ENCODE measurements at places on chromosomes 3 and 15.

DNA sequence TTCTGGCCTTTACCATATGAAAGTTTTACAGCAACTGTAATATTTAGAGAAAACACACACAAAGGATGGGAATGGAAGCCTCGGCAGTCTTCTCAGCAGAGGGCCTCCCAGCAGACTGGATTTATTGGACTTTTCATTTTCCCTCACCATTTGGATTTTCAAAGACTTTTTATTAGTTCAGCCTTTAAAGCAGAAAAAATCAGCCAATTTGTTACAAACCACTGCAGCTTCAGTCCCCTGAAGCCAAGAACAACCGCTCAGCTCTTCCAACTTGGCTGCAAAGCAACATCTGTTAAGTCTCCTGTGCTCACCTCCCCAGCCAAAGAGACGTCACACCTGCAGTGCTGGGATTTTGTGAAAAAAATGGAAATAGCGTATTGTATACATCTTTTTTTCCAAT lies 120.8 kb downstream of the GMPS start:
- DNase-seq = no peak

DNA sequence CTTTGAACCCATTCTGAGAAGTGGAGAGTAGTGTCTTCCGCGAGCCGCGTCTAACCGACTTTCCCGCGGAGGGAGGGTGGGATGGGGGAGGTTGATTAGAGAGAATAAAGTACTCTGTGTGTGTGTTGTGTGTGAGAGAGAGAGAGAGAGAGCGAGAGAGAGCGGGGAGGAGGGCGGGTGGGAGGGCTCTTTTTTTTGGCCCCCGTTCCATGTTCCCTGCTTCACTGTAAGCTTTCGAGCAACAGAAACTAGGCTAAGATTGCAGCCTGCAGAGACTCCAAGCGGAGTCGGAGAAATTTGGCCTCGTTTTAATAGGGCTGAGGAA lies 1.6 kb upstream of the MEIS2 start:
- no peak for DNase-seq

- peak; percentile 95 for DNase-seq
Measured at GRCh38 chr3:14431917-14432834, 29.8 kb downstream of the SLC6A6 start.

DNA sequence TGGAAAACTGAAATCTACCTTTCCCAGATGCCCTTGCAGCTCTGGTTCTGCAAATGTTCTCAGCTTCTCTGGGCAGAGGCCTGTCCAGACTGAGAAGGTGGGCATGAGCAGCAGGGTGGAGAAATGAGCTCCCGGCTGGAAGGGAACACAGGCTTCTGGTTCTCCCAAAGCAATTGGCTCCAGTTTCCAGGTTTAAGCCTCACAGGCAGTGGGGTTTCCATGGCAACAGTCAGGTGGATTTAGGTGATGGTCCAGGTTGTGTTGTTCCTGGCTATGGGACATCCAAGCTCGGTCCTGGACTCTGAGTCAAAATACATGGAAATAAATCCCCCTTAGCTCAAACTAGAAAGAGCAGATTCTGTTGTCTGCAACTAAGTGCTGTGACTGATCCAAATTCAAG lies 94.6 kb upstream of the IQSEC1 start:
- DNase-seq = no peak

DNA sequence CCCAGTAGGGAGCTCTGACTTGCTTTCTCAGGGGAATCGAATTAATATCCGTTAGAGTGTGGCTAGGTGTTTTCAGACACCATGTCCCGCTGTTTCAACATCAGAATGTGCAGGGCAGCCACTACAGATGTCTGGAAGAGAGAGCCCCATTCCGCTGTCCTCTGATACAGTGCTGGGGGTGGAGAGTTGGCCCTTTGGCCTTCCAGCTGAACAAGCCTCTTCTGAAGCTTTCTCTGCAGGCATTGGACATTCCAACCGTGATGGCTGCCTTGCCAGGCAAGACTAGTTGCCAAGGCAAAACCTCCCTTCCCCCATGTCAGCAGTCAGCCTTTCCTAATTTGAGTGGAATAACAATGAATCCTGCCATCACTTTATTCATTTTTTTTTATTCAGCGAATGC lies 1.5 kb downstream of the FAH start:
- no peak for DNase-seq

DNA sequence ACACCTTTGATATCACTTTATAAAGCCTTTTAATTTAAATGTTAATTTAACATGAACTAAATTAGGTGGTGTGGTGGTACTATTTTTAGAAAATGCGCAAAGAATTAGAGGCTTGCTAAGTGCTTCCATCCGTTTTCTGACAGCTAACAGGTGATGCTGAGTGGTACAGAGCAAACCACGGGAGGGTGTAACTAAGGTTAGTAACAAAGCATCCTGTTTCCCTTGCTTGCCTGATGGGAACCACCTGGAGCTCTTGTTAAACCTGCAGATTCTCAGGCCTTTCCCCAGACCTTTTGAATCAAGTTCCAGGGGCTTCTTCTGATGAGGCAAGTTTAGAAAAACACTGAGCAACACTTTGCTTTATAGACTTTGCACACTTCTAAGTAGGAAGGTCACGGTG lies 101.0 kb downstream of the ATG7 start:
- DNase-seq = no peak

DNA sequence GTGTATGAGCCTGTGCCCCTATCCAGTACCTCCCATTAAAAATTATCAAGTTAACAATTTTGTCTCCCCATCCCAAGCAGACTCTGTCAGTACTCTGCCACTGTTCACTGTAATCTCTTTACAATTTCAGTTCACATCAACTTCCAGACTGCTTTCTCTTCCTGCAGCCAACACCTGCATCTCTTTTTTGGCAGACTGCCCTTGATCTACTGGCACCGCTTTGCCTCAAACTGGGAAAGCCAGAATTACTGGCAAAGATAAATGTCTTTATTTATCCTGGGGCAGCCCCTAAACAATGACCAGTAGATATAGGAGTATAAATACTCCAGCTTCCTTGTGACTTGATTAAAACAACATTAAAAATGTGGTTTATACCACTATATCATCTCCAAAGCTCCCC lies 494.1 kb downstream of the ZNF385D start:
- no peak for DNase-seq

DNA sequence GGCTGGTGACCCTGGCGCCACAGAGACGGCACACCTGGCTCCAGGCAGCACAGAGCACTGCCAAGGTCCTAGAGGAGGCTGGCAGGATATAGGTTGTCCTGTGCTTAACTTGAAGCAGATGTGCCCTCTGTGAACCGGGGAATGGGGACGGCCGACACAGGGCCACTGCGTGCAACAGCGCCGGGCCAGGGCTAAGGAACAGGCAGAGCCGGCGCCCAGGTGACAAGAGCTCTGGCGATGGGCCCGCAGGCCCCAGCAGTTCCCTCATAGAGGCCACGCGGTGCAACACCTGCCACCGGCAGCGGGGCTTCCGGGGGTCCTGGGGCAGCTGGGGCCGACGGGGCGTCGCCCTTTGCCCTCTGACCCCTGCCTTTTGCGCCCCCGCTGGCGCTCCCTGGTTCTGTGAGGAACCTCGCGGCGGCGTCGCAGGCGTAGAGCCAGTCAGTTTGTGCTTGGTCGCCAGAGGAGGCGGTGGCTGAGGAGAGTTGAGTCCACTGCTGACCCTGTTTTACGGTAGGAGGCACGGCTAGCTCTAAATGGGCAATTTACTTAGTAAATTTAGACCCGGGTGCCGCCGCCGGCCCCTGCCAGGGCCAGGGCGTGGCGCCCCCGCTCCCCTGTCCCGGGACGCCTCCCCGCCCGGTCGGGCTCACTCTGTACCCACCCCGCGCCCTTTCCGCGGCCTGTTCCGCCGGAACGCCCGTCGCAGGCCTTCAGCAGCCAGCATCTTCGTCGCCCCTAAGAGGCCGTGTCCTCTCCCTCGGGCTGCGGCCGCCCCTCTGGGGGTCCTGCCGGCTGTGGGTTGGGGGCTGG lies at the start of gene NPAP1:
Gene NPAP1, plus strand, starts transcription at position 444 of the 813 bp plus-strand sequence. Its CDS starts 93 bp downstream, at position 537.
- no peak for DNase-seq

GRCh38 chr15:89395996-89396395 lies 61.4 kb upstream of the POLG start:
- no peak for DNase-seq

DNA sequence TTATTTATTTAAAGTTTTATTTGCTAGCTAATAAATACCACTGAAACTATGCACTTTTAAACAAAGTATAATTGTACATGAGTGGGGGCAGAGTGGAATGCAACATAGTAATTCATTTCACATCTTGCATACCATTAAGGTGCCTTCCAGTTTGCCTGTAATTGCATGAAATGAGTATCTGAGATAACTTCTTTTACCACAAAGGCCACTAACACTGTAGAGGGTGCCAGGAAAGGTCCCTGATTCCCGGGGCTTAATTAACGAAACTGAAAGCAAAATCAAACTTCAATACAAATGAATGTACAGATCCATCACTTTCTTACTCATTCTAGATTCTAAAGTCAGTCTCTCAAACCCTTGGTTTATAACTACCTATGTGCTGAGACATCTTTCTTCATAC lies 2.1 kb downstream of the CD47 start:
- no peak for DNase-seq

GRCh38 chr3:147655236-147655635 lies 246.1 kb downstream of the ZIC1 start:
- DNase-seq = no peak

DNA sequence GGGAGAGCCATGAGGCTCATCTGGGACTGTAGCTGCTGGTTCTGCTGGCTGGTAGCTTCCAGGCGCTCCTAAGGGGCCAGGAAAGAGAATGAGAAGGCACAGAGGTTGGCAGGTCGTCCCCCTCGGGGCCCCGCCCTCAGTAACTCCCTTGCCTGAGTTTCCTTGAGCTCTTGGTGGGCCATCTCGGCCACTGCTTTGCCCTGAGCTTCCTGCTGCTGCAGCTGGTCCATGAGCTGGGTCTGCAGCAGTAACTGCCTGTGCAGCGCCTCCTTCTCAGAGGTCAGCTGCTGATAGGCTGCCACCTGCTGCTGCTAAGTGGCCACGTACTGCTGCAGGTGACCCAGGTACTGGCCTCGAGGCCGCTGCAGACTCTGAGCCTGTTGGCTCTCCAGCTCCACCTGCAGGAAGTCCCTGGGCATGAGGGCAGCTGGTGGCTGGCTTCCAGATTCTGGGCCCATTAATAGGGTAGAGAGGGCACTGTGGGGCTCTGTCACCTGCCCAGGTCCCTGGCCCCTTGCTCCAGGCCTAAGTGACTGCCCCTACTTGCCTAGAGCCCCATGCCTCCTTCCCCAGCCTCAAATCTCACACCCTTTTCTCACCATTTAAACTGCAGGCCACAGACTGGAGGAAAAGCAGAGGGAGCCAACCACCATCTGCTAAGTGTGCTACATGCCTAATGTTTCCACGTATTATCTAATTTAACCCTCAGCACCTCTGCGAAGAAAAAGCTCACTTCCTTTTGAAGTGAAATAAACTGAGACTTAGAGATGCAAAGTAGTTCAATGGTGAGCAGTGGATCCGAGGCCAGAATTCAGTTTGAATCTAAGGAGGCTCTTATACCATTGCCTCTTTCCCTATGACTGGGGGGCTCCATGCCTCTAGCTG lies 10.8 kb upstream of the VPS33B start:
- peak; percentile 31 for DNase-seq

DNA sequence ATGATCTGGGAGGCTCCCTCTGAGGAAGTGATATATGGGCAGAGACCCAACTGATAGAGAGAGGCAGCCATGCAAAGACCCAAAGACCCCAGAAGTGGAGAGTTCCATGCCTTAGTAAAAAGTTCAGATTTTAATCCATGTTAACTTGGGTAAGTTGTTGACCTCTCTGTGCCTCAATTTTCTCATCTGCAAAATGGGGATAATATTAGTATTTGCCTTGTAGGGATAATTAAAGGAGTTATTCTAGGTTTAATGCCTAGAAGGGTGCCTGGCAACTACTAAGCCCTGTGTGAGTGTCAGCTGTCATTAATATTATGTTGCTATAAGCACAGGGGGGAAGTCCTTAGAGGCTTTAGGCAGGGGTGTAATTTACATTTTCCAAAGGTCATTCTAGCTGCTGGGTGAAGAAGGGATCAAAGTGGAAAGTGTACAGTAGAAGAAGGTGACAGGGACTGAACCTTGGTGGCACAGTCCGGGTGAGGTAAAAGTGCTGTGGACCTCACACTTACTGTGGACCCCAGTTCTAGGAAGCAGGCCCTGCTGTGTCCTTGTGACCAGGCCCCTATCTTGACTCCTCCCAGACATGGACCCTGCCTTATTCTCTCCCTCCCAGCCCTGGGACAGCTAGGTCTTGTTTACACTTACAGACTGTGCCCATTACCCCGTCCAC lies 3.0 kb upstream of the RAD18 start:
- DNase-seq = no peak

DNA sequence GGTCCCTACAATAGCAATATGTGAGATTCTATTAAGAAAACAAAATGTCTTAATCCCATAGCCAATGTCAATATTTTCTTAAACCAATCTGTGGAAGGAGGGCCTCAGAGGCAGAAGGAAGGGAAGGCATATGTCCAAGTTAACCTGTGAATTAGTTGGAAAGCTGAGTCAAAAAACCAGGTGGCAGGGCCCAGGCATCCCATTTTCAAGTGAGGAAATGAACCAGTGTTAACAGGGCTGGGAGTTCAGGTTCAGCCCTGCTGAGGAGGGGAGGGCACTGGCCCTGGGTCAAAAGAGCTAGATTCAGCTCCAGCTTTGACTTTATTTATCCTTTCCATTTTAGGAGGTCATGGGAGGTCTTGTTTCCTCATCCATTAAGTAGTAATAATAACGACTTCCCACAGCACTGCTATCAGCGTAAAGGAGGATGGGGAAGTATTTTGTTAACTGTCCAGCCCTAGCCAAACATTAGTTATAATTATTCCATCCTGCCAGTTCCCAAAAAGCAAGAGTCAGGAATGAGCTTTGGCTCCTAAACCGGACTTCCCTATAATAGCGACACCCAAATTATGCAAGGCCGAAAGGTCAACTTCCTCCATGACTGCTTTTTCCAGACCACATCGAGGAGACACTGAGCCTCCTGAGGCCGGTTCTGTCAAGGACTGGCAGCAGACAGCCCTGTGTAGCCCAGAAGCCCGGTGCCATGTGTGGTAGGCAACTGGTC lies 3.2 kb downstream of the MASP1 start:
- no peak for DNase-seq

DNA sequence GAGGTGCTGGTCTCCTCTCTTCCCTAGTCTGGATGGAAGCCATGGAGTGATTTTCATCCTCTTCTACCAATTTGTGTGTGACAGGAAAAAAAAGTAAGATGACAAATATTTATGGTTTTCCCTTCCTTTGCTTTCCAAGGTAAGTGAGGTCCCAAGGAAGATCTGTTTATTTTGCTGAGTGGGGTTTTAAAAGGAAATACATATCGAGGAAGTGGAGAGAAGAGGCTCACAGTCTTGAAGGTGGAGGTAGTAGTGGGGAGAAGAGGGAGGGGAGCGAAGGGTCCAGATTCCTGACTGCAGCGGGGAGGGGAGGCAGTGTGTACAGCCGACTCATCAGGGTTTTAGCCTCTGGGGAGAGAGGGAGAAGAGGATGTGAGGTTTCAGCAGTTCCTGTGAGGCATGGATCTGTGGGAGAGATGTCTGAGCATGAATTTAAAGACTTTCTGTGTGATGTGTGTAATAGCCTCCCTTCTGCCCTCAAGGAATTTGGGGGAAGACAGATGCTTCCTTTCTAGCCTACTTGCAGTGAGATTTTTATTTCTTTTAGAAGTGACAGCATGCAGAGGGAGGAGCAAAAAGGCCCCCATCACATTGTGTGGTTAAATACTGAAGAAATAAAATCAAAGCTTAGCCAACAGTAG lies 272.4 kb downstream of the THRB start:
- no peak for DNase-seq

GRCh38 chr15:73884159-73884558 lies 10.8 kb downstream of the TBC1D21 start:
- DNase-seq = no peak

- DNase-seq = no peak
Measured at GRCh38 chr15:92984161-92984560, 84.0 kb downstream of the CHD2 start.
